ENCODE measurements at places on chromosomes 1 and 21.

- no peak for DNase-seq
Measured at GRCh38 chr1:160549665-160550006, 26.6 kb upstream of the SLAMF6 start.

DNA sequence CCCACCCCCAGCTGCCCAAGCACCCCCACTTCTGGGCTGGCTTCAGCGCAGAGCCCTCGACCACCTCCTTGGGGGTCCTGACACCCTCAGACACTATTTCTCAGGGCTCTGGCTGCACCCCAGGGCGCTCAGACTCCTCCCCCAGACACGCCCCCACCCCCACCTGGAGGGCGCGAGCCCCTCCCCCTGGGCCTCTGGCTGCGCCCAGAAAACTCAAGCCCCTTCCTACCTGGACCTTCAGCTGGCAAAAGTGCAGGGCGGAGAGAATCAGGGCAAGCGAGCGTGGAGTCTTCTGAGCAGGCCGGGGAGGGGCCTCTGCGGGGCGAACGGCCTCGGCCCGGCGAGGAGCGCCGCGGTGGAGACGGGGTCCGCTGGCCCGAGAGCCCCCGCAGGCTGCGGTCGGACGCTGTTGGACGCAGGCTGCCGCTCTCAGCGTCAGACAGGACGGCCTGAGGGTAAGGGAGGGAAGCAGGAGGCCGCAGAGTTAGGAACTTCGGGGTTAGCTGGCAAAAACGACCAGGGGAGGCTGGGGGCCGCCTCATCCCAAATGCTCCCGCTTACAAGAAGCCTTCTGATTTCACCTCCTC is 17.4 kb upstream of the NBPF1 start:
- no peak for DNase-seq

GRCh38 chr1:233277637-233278606 is 17.6 kb downstream of the PCNX2 start:
- no peak for DNase-seq

- no peak for DNase-seq
Measured at GRCh38 chr1:31805318-31805717, 10.5 kb downstream of the SPOCD1 start.

- no peak for DNase-seq
Measured at GRCh38 chr1:208918160-208918559, 665.4 kb upstream of the CAMK1G start.

GRCh38 chr1:174324939-174325338 is 122.8 kb upstream of the GPR52 start:
- DNase-seq: no peak

DNA sequence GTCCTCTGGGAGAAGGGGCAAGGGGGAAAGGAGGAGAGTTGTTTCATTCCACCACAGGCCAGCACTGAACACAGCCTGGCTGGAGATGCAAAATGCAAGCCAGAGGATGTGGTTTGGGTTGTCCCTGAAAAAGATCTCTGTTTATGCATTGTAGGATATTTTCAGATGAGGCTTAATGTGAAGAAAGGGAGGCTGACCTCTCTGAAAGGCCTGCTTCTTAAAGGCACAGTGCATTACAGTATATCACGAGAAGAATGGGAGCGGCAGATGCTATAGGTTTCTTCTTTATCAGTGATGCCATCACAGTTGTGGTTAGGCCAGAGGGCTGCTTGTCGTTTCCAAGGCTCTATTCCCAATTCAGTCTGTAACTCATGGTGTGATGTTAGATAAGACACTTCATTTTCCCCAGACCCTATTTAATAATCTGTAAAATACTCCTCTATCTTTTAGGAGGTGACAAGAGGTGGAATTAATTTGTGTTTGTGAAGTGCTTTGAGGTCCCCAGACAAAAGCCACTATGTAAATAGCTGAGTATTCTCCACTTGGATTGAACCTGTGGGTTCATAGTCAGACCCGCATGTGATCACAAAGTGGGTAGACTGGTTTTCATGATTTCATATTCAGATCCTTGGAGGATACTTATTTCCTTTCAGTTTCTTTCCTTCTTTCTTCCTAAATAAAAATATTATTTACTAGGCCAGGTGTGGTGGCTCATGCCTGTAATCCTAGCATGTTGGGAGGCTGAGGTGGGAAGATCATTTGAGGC is 76.5 kb upstream of the WDR26 start:
- DNase-seq: no peak

DNA sequence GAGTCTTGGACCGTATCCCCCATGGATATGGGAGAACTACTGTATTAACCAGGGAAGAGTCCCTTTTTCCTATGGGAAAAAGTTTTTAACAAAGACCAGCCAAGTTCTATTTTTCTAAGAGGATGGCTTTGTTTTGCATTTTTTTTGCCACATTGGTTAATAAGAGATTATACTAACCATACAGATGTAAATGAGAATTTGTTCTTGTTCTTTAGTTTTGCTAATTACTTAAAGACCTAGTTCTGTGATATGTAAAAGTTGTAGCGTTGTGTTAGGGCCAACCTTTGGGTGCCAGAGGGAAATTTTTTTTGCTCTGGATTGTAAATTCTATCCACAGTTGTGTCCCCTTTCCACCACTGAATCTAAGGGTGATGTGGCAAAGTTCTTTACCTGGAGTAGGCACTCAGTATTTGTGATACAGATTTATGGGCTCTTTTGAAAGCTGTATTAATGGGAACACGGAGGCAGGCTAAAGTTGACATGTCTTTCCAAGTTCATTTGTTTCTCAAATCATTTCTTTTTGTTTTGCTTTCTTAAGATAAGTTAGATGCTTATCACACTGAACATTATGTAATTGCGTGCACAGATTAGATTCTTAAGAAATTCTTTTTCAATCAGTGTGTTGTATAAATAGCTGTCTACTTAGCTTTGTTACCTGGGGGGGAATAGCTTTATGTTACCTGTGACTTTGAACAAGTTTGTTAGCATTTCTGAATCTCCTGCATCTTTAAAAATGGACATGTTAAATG is 2.9 kb downstream of the SOAT1 start:
- DNase-seq: no peak

- no peak for DNase-seq
Measured at GRCh38 chr1:185207170-185207569, 50.2 kb downstream of the SWT1 start.

All from nucleus accumbens (tissue), 56 donors.